Epithelial cell of alveolus of lung (primary cell): ENCODE measurements at places on chromosomes 16 and 17. TPM values are rescaled to one million over a fixed set of nuclear protein-coding genes. Genes with fewer than 3 reads are reported as not detected.

The C17orf50 gene
- not detected in 2 replicates for total RNA-seq

The WFIKKN1 gene
- 0.13 and 2.6 TPM in 2 replicates for total RNA-seq

The GNGT2 gene
- 1.4 TPM in 1 of 2 replicates, not detected in the other for total RNA-seq

The UBE2I gene
- total RNA-seq = 69.0 and 69.3 TPM in 2 replicates

The BAIAP3 gene
- 0.52 and 2.4 TPM in 2 replicates for total RNA-seq

The CRYBA1 gene
- total RNA-seq = not detected in 2 replicates

The CDH3 gene
- 6.2 and 23.1 TPM in 2 replicates for total RNA-seq

The MYH8 gene
- total RNA-seq = 0.88 TPM in 1 of 2 replicates, not detected in the other

The SLC16A6 gene
- 4.0 and 6.5 TPM in 2 replicates for total RNA-seq

The KRTAP4-5 gene
- not detected in 2 replicates for total RNA-seq

The SEPTIN1 gene
- total RNA-seq = 0.32 TPM in 1 of 2 replicates, not detected in the other

The CCDC47 gene
- total RNA-seq = 32.7 and 46.8 TPM in 2 replicates

The SOX8 gene
- 0.13 and 0.88 TPM in 2 replicates for total RNA-seq

The RAC3 gene
- total RNA-seq = 25.0 and 38.6 TPM in 2 replicates

The NEUROD2 gene
- not detected in 2 replicates for total RNA-seq

The SCGB1C2 gene
- not detected in 2 replicates for total RNA-seq

The ZNF423 gene
- 1.0 and 2.6 TPM in 2 replicates for total RNA-seq

The EVI2A gene
- total RNA-seq = 0.16 and 1.8 TPM in 2 replicates

The SMIM36 gene
- not detected in 2 replicates for total RNA-seq

The TMEM186 gene
- total RNA-seq = 7.8 and 15.4 TPM in 2 replicates

The MAPT gene
- total RNA-seq = 0.52 and 0.56 TPM in 2 replicates

The VAT1L gene
- 29.9 and 67.0 TPM in 2 replicates for total RNA-seq

The CDR2L gene
- total RNA-seq = 18.8 and 29.2 TPM in 2 replicates

The CACNB1 gene
- 4.3 and 6.3 TPM in 2 replicates for total RNA-seq

The SLC6A2 gene
- total RNA-seq = not detected in 2 replicates

The OR1A1 gene
- total RNA-seq = not detected in 2 replicates

The RNF157 gene
- total RNA-seq = 1.0 and 2.1 TPM in 2 replicates

The CACNG5 gene
- not detected in 2 replicates for total RNA-seq

The C16orf96 gene
- not detected in 2 replicates for total RNA-seq

The C17orf107 gene
- 0.80 and 7.0 TPM in 2 replicates for total RNA-seq

The NPW gene
- 5.6 and 6.6 TPM in 2 replicates for total RNA-seq

The PRSS27 gene
- total RNA-seq = 0.13 and 4.7 TPM in 2 replicates

The PRSS8 gene
- total RNA-seq = 4.1 TPM in 1 of 2 replicates, not detected in the other

The PRSS53 gene
- total RNA-seq = 0.52 and 8.1 TPM in 2 replicates

The SCRN2 gene
- 16.8 and 27.5 TPM in 2 replicates for total RNA-seq

The KRTAP4-3 gene
- not detected in 2 replicates for total RNA-seq

The LRRC37A gene
- total RNA-seq = 0.65 and 0.72 TPM in 2 replicates

The ITGB4 gene
- 2.1 and 22.9 TPM in 2 replicates for total RNA-seq

The TMEM106A gene
- total RNA-seq = 2.8 and 5.6 TPM in 2 replicates

The RNU2-1 gene
- total RNA-seq = not detected in 2 replicates

The LRRC46 gene
- total RNA-seq = 0.13 TPM in 1 of 2 replicates, not detected in the other

The DOC2B gene
- total RNA-seq = not detected in 2 replicates

The KCNJ18 gene
- not detected in 2 replicates for total RNA-seq

The CFAP97D1 gene
- total RNA-seq = not detected in 2 replicates

The APOBR gene
- total RNA-seq = not detected in 2 replicates

The OTOP2 gene
- not detected in 2 replicates for total RNA-seq

The HS3ST3B1 gene
- total RNA-seq = 20.0 and 22.8 TPM in 2 replicates

The RPL38 gene
- total RNA-seq = 562 and 652 TPM in 2 replicates

The HIGD1B gene
- not detected in 2 replicates for total RNA-seq

The SPEM1 gene
- not detected in 2 replicates for total RNA-seq

The KRT20 gene
- total RNA-seq = not detected in 2 replicates

The HP gene
- 1.9 TPM in 1 of 2 replicates, not detected in the other for total RNA-seq

The KRTAP2-3 gene
- total RNA-seq = 1.9 TPM in 1 of 2 replicates, not detected in the other

The PNPO gene
- 17.2 and 32.7 TPM in 2 replicates for total RNA-seq

The OR1F1 gene
- not detected in 2 replicates for total RNA-seq
